ENCODE measurements at places on chromosomes 6 and 20.

GRCh38 chr6:33080127-33081089 is 4.6 kb downstream of the HLA-DPB1 start:
- DNase-seq = no peak

- no peak for DNase-seq
Observed at GRCh38 chr20:12775041-12775440, 233.7 kb upstream of the SPTLC3 start.

- DNase-seq = no peak
Observed at GRCh38 chr6:122059918-122060317, 339.5 kb upstream of the HSF2 start.

- no peak for DNase-seq
Observed at GRCh38 chr6:82362144-82362543, 1.5 kb upstream of the TPBG start.

GRCh38 chr6:34425132-34425497 is 754 bp downstream of the RPS10 start:
- DNase-seq = no peak

DNA sequence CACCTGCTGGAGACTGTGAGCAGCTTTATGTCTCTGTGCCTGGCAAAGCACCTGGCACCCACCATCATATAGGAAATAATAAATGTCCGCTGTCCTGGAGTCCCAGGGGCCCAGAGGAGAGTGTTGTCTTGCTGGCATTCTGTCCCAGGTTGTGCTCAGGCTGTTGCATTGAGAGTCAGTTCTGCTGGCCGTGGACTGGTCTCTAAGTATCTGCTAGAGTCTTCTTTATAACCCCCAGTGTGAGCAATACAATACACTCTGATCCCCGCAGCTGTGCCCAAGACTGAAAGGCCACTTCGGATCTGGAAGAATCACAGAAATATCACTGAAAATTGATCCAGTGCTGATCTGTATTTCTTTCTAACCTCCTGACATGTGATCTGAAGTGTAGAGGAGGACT is 38.3 kb upstream of the HINT3 start:
- DNase-seq = no peak

- no peak for DNase-seq
Observed at GRCh38 chr6:139044250-139044649, 15.7 kb downstream of the ABRACL start.

GRCh38 chr20:42026599-42026998 is 408.4 kb upstream of the CHD6 start:
- DNase-seq = no peak

DNA sequence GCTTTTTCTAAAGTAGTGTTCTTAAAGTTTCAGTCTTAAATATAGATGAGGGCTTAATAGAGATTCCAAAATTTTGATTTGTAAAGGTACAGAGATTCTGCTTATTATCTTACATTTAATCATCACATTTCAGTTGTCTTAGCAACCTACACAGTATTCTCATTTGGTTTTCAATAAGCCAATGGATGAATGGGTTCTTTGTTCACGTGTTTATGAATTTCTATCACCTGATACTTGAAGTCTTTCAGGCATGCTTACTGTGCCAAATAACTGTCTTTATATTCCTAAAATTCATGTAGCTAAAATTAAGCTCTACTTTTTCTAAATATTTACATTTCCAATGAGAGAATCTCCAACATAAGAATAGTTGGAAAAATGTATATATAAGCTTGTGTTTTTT is 152.7 kb downstream of the EYA4 start:
- no peak for DNase-seq

DNA sequence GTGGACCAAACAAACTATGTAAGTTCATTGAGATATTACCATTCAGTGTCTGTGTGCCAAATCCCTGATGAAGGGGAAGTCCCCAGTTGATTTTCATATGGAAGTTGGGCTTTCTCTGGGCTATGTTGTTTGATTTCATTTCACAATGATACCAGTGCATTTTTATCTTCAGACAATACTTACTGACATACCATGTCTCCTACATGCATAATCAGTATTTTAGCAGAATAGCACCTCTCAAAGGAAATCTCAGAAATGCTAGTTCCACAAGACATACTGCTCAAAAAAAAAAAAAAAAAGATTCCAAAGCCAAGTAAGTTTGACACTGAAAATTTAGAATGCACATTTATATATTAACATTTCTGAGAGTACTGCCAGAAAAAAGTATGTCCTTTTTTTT is 168.8 kb upstream of the RNF217 start:
- no peak for DNase-seq

- no peak for DNase-seq
Observed at GRCh38 chr6:23441808-23442461, 684.1 kb upstream of the NRSN1 start.

DNA sequence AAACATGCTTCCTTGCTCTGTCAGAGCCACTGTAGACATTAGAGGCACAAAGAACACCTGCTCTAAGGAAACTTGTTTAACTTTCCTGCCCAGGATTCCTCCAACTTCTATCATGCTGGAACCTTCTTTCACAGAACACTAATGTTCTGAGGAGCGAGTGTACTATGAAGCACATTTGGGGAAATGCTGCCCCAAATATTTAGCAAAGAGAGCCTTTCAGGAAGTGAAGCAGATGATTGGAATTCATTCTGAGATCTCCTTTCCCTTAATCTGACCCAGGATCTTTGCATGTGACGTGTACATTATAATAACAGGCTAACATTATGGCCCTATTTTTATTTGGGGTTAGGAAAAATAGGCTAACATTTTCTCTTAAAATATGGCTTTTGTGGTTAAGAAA is 21.0 kb upstream of the FYN start:
- no peak for DNase-seq

- DNase-seq = no peak
Observed at GRCh38 chr6:153424719-153425400, 293.8 kb upstream of the RGS17 start.

GRCh38 chr20:59976156-59976782 is 18.0 kb downstream of the CDH26 start:
- DNase-seq = no peak

- DNase-seq = no peak
Observed at GRCh38 chr6:24858177-24858653, 59.5 kb upstream of the ARMH2 start.

DNA sequence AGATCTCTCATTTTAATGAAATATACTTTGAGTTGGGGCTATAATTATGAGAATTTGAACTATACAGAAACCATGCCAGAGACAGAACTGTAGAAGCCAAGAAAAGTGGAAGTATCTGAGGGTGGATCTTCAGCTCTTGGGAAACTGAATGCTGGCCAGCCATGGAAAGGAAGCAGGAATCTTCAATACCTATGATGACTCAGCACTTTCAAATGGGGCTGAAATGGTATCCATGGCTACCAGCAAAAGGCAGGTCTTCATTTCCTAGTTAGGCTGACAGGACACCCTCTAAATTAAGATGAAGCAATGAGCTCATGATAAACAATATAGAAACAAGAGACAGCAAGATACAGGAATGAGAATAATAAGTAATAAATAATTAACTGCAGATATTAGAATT is 171.3 kb downstream of the COL21A1 start:
- no peak for DNase-seq

GRCh38 chr6:7137335-7138045 is 29.7 kb downstream of the RREB1 start:
- DNase-seq = peak; percentile 75

DNA sequence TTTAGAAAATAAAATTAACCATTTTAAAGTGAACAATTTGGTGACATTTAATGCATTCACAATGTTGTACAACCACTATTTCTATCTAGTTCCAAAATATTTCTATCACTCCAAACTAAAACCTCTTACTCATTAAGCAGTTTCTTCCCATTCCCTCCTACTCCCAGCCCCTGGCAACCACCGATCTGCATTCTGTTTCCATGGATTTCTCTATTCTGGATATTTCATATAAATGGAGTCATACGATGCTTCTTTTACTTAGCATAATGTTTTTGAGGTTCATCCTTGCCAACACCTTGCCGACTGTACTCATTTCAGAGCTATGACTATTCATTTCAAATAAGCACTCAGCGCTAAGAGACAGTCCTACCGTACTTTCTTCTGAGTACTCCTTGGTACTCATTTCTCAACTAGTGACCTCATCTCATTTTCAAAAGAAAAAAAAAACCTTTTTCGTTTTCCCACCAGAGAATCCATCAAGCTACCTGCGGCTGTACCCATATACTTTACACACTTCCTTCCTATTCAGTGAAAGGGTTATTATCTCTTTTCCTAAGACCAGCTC is 259.2 kb downstream of the UTRN start:
- DNase-seq = peak; percentile 4

DNA sequence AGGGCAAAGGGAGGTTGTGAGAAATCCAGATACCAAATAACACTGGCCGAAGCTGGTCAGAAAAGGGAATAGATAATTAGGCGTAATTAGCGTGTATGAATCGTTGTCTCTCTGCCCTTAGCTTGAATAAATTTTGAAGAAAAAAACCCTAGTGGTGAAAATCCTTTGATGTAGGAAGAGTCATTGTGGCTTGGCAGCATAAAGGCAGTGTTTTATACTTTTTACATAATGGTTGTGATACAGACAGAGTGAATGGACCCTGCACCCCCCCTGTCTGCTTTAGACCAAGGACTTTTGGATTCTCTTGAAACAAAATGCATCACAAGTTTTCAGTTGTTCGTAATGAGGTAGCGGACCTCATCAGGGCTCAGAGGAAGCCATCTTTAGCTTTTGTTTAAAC is 126.5 kb downstream of the AFG1L start:
- DNase-seq = no peak

DNA sequence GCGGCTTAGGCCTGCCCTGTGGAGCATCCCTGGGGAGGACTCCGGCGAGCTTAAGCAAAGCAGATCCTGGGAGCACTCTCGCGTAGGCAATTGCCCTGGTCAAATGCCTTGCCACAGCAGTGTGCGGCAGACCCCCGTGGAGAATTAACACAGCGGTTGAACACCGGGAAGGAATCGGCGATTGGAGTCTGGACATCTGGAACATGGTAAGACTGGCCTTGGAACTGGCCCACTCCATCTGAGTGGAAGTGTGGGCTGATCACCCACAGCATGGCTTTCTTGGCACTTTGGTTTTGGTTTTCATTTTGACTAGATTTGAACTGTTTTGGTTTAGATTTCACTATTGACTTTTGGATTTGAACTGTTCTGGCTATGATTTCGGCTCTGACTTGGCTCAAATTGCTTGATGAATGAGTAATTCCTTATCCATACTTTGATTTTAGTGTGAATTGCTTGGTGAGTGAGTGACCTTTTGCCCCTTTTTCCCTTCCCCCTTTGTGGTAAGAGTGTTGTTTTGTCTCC is 300.7 kb downstream of the RNGTT start:
- DNase-seq = no peak

DNA sequence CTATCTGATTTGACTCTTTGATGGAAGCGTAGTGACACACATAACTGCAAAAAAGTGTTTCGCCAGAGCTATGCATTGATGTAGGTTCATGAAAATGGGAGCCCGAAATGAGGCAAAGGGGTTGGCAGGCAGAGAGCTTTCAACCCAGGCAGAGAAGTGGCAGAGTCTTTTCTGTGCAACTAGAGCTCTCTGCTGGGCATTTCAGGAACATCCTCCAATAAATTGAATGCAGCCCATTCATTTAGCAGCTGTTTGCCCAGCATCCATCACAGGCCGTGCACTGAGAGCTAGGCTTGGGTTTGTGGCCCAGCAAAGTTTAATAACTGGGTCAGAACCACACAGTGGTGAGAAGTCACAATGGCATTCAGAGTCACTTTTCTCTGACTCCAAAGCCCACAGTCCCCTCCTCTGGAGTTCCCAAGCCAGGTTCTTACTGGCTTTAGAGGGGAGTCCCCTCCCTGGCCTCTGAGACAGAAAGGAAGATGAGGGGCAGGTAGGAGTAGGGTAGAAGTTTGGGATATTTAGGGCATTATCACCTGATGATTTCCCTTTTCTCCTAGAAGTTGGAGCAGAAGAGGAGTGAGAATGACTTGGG is 31.8 kb upstream of the ELMO2 start:
- DNase-seq = peak; percentile 7

GRCh38 chr6:166830891-166831363 is 125.4 kb downstream of the RNASET2 start:
- DNase-seq = no peak

- no peak for DNase-seq
Observed at GRCh38 chr6:107712237-107712664, 111.9 kb downstream of the SCML4 start.

GRCh38 chr20:35918021-35918420 is 36.3 kb downstream of the SCAND1 start:
- DNase-seq = no peak

- no peak for DNase-seq
Observed at GRCh38 chr6:169287675-169288074, 34.0 kb upstream of the THBS2 start.

DNA sequence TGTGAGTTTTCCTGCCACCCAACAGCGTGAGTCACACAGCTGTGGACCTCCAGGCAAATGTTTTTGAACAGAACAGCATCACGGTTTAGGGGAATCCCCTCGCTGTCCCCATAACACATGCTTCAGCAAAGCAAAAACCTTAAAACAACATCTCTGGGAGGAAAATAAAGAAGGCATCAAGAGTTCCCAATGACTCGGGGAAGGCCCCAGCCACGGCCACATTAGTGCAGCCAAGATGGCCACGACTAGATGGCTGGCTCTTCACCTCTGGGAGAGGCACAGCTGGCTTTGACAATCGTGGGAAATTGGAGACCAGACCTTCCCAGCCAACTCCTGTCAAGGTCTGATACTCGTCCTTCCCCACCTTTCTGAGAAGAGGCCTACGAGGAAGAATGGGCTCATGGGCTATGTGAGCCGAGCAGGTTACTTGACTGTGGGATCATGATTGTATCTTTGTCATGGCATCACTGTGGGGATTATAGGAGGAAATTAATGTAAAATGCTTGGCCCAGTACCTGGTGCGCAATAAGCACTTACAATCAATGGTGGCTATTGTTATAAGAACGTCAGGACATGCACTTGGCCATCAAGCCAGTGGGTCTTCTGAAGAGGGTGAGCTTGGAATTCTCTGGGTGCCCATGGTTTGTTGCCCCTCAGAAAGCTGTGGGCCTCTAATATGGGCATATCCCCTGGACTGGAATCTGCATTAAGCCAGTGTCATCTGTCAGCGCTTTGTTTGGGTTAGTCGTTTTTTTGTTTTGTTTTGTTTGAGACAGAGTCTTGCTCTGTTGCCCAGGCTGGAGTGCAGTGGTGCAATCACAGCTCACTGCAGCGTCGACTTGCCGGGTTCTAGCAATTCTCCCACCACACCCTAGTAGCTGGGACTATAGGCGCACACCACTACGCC is 43.6 kb downstream of the FGD2 start:
- peak; percentile 82 for DNase-seq

GRCh38 chr6:41284726-41285125 is 1.8 kb downstream of the TREM1 start:
- no peak for DNase-seq

- no peak for DNase-seq
Observed at GRCh38 chr6:73766040-73766439, 70.0 kb downstream of the CD109 start.

- DNase-seq = no peak
Observed at GRCh38 chr6:54115966-54116365, 4.7 kb downstream of the MLIP start.

- no peak for DNase-seq
Observed at GRCh38 chr6:16352258-16352635, 113.9 kb downstream of the GMPR start.
